ENCODE measurements at places on chromosomes 1 and 21.

GRCh38 chr1:8956461-8957349, 11.0 kb downstream of the CA6 start:
- no peak for DNase-seq

DNA sequence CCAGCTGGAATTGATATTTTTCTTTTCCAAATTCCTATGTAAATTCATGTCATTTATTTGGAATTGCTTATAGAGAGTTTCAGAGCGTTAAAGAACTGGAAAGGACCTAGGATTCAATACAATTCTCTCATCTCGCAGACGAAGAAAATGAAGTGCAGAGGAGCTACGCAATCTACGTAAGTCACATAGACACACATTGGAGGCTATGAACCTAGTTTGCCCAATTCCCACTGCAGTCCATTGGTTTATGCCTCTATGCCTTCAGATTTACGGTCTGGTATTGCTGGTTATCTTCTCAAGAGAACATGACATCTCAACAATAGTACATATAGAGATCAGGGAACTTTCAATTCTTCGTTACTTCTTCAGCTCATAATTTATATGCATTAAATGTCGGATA, 971 bp upstream of the RNF2 start:
- DNase-seq: no peak

DNA sequence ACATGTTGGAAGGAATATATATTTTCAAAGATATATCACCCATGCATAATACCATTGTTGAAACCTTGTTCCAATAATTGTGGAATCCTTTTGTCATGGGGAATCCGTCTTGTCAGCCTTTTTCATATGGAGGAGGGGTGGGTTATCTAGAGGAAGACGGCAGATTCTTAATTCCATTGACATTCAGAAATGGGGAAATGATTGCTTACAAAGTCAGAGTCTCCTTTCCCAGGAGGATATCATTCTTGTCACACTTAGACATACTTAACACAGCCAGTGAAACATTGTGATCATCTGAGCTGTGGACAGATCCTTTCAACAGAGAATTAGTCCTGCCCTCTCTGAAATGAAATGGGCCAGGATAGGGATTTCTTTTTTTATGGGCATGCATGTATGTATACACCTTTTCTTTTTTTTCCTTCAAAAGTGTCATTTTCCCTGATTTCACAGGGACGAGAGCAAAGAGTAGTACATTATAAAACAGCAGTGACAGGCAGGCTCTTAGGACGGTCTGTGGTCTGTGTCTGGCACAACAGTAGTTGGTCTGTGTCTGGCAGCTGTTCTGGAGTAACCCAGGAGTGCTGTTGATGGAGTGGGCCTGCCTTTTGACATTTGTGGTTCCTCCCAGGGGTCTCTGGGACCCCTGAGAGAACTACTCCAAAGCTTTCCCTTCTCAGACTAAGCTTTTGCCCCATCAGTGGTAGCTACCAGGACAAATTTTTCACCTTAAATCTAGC, 50.1 kb downstream of the VPS13D start:
- no peak for DNase-seq

GRCh38 chr1:14567056-14567455, 31.4 kb upstream of the KAZN start:
- peak; percentile 8 for DNase-seq

DNA sequence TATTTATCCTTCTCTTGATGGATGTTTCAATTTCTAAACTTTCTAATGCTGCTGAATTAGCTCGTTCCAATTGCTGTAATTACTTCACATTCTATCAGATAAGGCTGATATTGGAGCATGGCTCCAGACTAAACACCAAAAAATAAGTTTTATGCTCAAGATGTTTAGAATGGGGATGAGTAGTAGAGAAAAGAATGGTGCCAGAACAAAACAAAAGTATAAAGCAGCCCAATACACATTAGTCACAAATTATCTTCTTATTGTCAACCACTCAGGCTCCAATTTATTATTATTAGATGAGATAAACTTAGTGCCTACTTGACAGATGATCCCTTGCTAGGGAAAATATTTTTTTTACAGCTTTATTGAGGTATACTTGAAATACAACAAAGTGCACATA, 21.8 kb downstream of the ATPAF1 start:
- DNase-seq: no peak

GRCh38 chr1:192530254-192530653, 45.3 kb upstream of the RGS1 start:
- no peak for DNase-seq

DNA sequence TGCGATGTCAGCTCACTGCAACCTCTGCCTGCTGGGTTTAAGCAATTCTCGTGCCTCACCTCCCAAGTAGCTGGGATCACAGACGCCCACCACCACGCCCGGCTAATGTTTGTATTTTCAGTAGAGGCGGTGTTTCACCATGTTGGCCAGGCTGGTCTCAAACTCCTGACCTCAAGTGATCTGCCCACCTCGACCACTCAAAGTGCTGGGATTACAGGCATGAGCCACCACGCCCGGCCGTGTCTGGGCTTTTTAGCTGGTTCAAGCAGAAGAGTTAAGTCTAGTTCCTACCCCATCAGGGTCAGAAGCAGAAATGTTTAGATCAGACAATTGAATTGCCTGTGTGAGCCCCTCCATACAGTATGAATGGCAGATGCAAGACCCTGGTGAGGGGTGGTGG, 27.7 kb upstream of the RIPK4 start:
- no peak for DNase-seq

GRCh38 chr21:14353231-14353630, 29.7 kb downstream of the HSPA13 start:
- no peak for DNase-seq

DNA sequence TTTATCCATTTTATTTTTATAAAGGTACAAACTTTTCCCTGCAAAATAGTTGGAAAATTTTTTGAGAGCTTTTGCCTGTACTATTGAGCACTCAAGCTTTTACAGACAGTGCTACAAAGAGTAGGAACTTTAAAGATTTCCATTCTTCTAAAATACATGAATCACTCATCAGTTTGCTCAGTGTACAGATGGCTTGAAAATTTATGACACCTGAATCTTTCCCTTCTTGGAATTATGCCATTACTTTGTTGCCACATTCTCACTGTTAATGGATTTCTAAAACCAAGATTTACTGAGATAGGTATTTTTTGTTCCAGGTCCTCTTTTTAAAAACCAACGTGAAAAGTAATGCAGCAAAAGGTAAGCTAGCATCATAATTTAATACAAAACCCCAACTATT, 76.0 kb downstream of the GPATCH2 start:
- DNase-seq: no peak

GRCh38 chr1:47229031-47229885, 2.8 kb downstream of the TAL1 start:
- DNase-seq: no peak

- DNase-seq: no peak
Measured at GRCh38 chr21:34023691-34024373, 49.5 kb upstream of the MRPS6 start.

DNA sequence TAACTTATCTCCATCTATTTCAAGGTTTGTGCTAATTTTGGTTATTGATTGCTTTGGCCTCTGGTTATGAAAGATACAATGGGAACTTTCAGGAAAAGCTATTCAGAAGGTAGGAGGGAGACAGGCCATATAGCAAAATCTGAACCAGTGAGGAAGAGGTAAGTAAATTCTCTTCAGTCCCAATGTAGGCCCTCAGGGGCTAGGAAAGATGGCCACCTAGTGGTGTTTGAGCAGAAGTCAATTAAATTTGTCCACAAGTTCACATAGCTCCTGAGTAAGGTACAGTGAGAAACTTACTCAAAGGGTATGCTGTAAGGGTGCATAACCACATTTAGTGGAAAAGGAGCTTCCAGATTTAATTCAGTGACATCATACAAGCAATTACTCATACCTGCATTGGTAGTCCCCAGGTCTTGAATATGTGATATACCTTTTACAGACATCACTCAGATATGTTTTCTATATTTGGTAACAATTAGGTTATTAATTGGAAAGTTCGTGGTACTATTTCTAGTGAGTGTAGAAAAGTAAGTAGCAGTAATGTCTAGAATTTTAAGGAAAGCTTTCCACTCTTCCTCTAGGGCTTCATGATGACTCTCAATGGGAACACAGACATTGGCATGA, 21.4 kb upstream of the FMO1 start:
- DNase-seq: peak; percentile 62

GRCh38 chr1:28509705-28510272, 3.9 kb downstream of the RCC1 start:
- DNase-seq: no peak

- no peak for DNase-seq
Measured at GRCh38 chr1:248778906-248779305, 23.3 kb upstream of the LYPD8 start.

- DNase-seq: peak; percentile 99
Measured at GRCh38 chr1:161082996-161083747, 6.2 kb downstream of the NECTIN4 start.

- DNase-seq: no peak
Measured at GRCh38 chr1:110493059-110493699, 25.8 kb downstream of the KCNA10 start.

DNA sequence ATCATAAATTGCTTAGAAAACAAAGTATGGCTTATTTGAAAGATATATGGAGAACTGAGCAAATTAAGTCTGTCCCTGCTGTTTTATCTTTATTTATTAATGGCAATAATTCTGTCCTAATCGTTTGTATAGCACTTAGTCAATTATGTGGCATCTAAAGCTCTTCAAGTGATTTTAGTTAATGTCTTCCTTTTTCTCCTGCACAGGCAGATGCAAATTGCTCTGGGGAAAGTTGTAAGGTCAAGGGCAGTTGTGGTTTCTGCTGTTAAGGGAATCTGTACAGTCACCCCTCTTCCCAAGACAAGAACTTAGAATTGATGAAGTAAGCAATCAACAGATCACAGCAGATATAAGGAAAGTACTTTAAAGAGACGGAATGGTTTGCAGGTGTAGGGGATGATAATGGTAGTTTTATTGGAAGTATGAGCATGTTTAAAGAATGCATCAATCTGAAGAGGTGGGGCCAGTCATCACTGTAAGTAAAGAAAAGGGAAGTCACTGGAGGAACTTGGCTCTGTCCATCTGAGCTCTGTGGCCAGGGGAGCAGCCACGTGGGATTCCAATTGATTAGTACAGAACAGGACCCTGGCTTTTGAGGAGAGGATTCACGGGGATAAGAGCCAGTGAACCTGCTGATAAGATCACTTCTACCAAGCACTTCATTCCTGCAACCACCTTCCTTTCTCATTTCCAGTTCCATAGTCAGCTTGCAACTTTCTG, 116.0 kb upstream of the KCNJ6 start:
- no peak for DNase-seq

GRCh38 chr1:163896001-163896400, 574.2 kb downstream of the NUF2 start:
- DNase-seq: no peak

DNA sequence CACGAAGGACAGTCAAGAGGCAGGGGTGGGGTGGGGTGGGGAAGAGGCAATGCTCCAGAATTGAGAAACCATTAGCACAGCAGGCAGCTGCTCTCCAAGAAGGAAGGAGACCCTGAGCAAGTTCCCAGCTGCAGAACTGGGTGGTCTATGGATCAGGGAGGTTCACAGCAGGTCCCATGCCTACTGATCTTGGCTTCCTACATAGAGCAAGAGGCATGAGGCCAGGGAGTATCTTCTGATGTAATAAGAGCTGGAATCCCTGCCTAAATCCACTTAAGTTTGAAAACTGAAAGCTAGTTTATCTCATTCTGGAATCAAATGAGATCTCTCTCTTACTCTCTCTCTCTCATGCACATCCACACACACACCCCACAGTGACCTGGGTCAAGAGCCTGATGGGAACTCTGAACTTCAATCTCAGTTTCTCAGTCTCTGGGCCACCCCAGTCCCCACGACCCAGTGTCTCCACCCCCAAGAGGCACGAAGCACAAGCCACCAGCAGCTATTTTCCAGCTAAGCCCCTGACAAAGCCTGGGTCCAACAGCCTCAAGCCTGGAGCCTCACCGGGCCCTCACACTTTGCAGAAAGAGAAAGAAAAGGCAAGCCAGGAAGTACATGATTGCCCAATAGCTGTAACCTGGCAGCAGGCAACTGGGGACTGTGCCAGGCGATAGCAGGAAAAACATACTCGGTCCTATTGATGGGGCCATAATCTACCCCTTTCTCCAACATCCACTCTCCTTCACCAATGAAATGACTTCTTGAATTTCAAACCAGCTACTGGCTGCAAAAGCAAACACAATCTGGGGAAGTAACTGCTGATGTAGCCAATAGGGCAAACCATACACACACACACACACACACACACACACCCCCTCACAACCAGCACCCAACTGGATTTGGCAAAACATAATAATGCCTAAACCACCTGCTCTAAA, 2.2 kb downstream of the NUAK2 start:
- DNase-seq: peak; percentile 80

- peak; percentile 47 for DNase-seq
Measured at GRCh38 chr1:28580722-28581530, 11.1 kb upstream of the RAB42 start.

GRCh38 chr1:215106067-215106466, 23.5 kb downstream of the KCNK2 start:
- no peak for DNase-seq

- no peak for DNase-seq
Measured at GRCh38 chr21:42443876-42444744, 40.4 kb downstream of the UBASH3A start.

GRCh38 chr1:93079685-93080141, 630 bp downstream of the MTF2 start:
- DNase-seq: peak; percentile 21

- DNase-seq: no peak
Measured at GRCh38 chr1:4517186-4517954, 137.0 kb upstream of the AJAP1 start.

GRCh38 chr1:199009447-199009846, 370.6 kb downstream of the PTPRC start:
- no peak for DNase-seq

DNA sequence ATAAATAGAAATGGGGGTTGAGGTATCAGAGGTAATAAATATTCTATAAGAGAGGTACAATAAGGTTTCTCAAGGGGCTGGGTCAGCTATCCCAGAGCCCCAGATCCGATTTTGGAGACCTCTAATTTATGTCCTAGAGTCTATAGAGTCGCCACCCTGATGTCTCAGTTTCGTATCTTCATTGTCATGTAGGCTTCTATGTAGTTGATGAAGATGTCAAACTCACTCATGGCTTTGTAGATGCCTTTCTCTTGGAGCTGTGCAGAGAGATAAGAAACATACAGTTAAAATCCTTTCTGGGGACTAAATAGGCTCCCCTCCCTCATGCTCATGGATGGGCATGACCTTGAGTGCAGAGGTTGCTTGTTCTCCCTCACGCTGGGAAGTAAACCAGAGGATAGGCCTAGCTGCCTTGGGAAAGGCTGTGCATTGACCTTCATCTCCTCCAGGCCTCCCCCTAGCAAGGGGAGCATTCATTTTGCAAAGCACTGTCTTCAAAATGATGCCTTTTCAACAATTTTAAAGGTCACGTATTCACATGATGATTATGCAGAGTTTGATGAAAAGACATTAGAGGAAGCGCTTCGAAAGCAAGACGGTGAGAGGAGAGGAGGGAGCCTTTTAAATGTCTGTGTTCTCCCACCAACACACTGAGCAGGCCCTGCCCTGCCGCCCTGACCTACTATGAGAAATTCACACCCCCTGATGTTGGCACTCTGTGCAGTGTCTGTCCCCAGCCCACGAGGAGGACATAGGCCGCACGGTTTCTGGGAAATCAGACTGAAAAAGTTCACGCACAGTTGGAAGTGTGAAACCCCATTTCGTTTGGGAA, 1.9 kb upstream of the IL19 start:
- DNase-seq: no peak

GRCh38 chr1:44926311-44926781, 60.0 kb downstream of the EIF2B3 start:
- DNase-seq: no peak

GRCh38 chr1:30467101-30467500, 256.3 kb downstream of the MATN1 start:
- DNase-seq: no peak

GRCh38 chr1:25922971-25923552, 16.8 kb upstream of the STMN1 start:
- peak; percentile 15 for DNase-seq
